Esophagus squamous epithelium (tissue), 5 donors: ENCODE measurements at places on chromosomes 5 and 9. TPM values are rescaled to one million over a fixed set of nuclear protein-coding genes. Genes with fewer than 3 reads are reported as not detected.

KIF4B gene
- not detected for total RNA-seq

- DNase-seq: no peak
These were observed at the start of gene IFNA2 for GRCh38 chr9:21385131-21385670. IFNA2 (minus strand) TSS chr9:21385398; CDS start chr9:21385329, 69 bp downstream.

- no peak for DNase-seq
These were observed 10.3 kb downstream of the TRIM7 start for GRCh38 chr5:181194489-181195248.

DNA sequence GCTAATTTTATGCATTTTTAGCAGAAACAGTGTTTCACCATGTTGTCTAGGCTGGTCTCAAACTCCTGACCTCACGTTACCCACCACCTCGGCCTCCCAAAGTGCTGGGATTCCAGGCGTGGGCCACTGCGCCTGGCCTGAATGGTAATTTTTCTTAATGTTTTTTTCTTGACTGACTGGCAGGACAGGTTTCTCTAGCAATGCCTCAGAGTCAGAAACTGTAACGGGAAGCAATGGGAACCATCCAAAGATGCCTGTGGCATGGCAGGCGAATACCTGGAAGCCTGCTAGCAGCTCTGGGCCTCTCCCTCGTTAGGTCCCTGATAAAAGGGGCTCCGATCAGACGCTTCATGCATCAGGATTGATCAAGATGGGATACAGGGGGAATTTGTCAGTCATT lies 639.2 kb downstream of the NR2F1-AS1 start:
- no peak for DNase-seq

DNA sequence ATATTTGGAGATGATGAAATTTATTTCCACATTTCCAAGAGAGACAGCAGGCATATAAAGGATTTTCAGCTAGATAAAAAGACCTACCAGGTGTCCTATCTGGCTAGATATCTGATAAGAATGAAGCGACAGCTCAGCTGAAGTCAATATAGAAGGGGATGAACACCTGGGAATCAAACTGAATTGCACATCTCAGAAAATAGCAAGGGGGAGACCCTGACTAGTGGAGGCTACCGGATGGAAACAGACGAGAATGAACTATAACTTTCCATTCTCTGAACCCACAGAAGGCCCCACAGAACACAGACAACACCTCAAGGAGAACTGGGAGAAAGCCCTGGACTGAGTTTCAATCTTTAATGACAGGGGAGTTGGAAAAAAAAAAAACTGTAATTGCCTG lies 51.1 kb downstream of the CPLANE1 start:
- DNase-seq: no peak

DNA sequence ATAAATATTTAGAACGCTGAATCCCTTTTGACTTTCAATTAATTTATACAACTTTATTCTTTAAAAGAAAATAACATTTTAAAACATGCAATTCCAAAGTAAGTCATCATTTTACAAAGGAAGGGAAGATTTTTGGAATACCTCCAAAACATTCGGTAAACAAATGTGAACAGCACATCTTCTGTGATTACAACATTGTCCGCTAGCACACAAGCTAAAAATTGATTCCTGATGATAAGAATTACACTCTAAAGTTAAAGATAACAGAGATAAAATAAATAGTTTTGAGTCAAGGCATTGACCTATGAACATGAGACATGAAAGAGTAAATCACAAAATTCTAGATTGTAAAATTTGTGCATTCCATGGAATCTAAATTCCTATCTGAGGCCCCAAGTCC lies 56.2 kb upstream of the TRAF1 start:
- DNase-seq: no peak
